ENCODE measurements at places on chromosomes 11 and 22.
A peak's percentile ranks its signal among the peaks of the same experiment; 100 is the strongest.

GRCh38 chr11:11263238-11264005 is 89.6 kb downstream of the CSNK2A3 start:
- peak; percentile 26 for DNase-seq

DNA sequence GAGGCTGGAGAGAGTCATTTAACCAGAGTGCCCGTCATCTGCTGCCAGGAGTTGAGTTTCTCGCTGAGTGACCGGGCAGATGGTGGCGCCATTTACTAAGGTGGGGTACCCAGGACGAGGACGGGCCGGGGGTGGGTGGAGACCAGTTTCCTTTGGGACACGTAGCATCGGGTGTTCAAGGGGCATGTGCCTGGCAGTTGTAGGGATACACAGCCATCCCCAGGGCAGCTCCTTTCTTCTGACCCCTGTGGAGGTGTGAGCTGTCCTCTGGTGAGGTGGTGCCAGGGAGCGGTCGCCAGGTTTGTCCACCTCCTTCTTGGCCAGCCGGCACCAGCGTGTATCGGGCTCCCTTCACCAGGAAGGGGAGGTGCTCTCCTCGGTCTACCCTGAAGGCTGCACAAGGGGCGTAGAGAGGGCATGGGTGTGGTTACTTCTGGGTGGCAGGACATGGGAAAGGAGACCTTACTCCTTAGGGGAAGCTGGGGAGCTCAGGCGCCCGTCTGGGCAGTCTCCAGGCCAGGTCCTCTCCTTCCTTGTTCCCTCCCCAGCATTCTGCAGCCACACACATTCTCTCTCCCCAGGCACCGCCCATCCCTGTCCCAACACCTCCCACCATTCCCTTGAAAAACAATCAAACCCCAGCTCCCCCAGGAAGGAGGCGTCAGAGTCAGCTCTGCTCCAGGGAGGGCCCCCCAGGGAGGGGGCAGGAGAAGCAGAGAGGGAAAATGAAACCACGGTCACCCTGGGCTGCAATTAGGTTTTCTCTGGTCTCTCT is 10.3 kb upstream of the MB start:
- peak; percentile 93 for DNase-seq

DNA sequence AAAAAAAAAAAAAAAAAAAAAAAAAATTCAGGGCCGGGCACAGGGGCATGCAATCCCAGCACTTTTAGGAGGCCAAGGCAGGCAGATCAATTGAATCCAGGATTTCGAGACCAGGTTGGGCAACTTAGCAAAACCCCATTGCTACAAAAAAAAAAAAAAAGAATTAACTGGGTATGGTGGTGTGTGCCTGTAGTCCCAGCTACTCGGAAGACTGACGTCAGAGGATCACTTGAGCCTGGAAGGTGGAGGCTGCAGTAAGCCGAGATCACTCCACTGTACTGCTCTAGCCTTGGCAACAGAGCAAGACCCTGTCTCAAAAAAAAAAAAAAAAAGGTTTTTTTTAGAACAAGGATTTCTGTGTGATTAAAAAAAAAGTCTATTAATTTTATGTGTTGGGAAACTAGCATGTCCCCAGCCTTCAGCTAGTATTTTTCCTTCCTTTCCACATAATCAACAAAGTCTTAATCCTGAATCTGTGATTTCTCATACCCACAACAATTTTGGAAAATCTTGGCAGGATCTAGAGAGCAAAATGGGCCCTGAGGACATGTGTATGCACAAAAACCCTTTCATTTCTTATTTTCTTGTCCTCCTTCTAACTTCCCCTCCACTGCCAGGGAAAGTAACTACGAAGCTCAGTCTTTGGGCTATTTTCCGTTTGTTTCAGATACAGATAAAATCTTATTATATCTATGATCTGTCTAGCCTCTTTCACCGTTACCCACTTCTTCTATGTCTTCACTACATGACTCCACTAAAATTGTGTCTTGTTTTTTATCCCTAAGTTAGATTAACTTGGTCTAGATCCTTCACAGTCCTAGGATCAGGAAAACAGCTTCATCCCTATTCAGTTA is 5.7 kb upstream of the AMBRA1 start:
- DNase-seq, result peak; percentile 48

GRCh38 chr11:33451364-33451763 is 194.2 kb downstream of the HIPK3 start:
- DNase-seq, result no peak

DNA sequence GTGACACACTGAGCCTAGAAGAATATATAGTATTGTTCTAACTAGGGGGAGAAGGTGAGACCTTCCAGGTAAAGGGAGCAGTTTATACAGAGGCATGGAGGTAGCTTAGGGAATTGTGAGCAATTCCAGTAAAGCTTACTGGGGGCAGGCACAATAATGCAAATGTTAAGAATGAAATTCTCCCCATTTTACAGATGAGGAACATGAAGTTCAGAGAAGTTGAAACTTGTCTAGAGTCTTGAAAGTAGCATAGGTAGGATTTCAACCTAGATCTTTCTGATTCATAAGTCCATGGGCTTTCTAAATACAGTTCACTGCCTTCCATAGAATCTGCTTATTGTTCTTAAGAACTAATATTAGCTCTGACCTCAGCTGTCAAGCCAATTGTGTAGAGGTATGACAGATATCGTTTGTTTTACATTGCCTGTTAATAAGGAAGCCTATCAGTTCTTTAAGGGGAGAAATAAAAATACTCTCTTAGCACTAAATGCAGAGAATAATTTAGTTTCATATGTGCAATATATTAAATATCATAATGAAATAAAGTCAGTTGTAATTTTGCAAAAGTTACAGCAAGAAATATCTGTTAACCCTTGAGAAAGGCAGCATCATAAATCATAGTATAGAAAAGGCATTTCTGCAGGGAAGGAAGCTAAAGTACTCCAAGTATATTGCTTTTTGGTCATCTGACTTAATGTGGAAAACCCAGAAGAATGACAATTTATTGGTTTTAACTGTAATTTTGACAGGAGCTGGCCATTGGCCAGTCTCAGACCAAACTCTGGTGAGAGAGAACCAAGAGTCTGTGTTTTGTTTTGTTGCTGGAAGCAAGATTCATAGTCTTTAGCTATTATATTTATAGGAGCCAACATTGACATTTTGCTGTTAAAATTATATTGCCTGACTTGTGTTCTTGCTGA is 181.8 kb downstream of the UVRAG start:
- no peak for DNase-seq

- DNase-seq, result no peak
Observed at GRCh38 chr11:72451831-72452376, 17.6 kb upstream of the CLPB start.

DNA sequence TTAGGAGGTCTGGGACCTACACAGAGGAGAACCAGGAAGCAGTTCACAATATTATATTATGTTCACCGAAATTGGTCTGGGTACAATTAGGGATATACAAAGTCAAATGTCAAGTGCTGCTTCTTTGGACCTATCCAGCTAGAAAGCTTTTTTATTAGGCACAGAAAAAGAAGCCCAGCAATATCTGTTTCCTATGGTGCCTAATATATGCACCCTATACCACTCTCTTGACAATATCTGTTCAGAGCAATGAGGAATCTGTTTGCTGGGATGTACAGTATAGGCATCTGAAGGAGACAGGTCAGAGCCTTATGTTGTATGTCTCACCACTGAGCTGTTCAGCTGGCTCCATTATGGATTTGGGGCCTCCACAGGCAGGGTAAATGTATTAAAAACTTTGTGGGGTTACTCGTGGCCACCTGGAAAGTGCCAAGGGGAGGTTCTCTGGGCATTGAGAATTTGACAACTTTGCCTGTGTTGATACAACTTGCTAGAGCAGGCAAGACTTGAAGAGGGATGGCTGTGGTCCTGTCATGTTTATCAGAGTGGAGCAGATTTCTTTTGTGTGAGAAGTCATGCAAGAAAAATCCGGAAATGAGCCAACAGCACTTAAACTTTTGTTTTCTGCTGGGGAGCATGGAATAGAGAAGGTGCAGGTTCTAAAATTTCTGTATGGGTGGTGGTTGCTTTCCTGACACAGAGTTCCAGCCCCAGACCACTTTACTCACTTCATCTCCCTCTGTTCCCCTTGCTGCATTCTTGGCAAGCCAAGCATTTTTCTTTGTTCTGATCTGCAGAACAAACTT is 10.1 kb downstream of the STIM1 start:
- DNase-seq, result peak; percentile 55

DNA sequence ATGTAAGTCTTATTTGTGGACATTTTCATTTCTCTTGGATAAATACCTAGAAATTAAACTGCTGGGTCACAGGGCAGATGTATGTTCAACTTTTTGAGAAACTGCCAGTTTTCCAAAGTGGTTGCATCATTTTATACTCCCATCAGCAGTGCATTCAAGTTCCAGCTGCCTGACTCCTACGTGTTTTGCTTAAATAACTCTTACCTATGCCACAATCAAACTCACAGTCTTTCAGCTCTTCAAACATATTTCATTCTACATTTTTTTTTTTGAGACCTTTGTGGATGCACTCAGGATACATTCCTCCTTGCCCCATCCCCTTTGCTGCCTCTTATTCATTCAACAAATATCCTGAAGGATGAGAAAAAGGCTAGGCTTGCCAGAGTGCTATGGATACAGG is 9.2 kb downstream of the TCF20 start:
- peak; percentile 64 for DNase-seq

DNA sequence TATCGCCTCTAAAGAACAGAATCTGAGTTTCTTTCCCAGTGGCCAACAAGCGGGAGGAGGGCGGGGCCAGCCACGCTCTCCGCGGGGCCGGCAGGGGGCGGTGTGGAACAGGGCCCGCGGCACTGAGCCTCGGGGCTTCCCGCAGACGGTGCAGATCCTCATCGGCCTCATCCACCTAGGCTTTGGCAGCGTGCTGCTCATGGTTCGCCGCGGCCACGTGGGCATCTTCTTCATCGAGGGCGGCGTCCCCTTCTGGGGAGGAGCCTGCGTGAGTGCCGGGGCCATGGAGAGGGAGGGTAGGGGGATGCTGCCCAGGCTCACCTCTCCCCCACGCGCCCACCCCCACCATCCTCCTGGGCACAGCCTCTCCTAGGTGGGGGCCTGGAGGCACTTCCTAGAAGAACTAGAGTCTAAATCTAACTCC is 10.7 kb downstream of the MS4A15 start:
- DNase-seq, result no peak

- DNase-seq, result peak; percentile 15
Observed at GRCh38 chr11:134170919-134171281, 52.9 kb downstream of the NCAPD3 start.

DNA sequence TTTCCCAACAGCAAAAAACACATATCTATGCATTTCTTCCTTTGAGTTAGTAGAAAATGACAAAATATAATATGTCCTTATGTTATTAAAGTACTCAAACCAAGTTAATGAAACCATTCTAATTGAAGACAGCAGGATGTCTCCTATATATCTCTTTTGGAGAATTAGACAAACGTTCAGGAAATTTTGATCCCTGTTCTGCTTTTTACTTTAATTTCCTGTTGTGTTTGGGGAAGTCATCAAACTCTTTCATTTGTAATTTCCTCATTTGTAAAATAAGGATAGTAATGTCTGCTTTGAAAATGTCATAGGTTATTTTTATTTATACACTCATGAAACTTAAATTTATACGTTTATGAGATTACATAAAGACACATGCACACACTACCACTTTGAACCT is 281.8 kb upstream of the ANO5 start:
- no peak for DNase-seq

- peak; percentile 69 for DNase-seq
Observed at GRCh38 chr11:61963282-61964057, 4.0 kb downstream of the FTH1 start.

DNA sequence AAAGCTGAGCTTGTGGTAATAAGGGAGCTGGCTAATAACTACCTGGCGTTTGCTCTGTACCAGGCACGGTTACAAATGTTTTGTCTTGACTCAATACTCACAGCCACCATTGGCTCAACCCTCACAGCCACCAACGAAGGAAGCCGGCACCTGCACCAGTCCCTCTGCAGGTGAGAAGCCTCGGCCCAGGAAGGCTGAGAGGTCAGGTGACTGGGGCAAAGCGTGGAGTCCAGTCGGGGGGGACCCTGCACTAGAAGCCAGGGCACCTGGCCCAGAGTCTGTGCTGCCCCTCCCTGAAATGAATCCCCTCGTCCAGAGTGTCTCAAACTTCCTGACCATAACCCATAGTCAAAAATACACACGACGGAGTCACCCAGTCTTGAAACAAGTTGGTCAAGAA is 90.1 kb downstream of the PHF21B start:
- no peak for DNase-seq

GRCh38 chr11:94895971-94896370 is 77.4 kb downstream of the CWC15 start:
- peak; percentile 89 for DNase-seq

DNA sequence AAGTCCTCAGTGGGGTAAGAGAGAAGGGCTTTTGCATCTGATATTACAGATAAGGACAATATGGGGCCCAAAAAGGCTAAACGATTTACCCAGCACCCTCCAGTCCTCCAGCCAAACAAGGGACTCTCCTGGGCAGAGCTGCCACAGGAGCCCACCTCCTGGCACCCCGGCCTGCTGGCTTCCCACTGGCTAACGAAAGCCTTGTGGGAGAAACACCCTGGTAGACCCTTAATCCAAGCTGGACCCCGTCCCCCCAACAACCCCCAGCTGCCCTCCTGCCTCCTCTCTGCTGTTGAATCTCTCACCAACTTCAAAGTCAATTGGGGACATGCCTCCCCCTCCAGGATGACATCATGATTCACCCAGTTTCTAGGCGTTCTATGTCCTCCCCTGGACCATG is 10.8 kb downstream of the C1QTNF6 start:
- no peak for DNase-seq

DNA sequence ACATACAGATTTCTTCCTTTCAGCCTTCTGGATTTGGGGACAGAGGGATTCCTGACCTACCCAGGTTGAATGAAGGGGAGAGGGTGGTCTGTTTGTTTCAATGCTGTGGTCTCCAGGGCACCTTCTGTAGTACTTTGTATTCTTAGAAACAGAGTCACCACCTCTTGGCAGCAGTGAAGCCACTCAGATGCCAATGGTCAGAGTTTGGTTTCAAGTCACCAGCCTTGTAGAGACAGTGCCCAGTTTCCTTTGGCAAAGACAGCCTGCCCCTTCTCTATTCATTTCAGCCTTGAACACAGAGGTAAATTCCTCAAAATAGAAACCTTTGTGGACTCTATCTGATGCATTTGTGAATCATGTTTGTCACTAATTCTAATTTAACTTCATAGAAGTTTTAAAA is 111.7 kb upstream of the RASSF10 start:
- no peak for DNase-seq
